ENCODE measurements at places on chromosomes 13 and 19.

GRCh38 chr19:19566306-19566705 lies 28.2 kb downstream of the CILP2 start:
- DNase-seq: no peak

DNA sequence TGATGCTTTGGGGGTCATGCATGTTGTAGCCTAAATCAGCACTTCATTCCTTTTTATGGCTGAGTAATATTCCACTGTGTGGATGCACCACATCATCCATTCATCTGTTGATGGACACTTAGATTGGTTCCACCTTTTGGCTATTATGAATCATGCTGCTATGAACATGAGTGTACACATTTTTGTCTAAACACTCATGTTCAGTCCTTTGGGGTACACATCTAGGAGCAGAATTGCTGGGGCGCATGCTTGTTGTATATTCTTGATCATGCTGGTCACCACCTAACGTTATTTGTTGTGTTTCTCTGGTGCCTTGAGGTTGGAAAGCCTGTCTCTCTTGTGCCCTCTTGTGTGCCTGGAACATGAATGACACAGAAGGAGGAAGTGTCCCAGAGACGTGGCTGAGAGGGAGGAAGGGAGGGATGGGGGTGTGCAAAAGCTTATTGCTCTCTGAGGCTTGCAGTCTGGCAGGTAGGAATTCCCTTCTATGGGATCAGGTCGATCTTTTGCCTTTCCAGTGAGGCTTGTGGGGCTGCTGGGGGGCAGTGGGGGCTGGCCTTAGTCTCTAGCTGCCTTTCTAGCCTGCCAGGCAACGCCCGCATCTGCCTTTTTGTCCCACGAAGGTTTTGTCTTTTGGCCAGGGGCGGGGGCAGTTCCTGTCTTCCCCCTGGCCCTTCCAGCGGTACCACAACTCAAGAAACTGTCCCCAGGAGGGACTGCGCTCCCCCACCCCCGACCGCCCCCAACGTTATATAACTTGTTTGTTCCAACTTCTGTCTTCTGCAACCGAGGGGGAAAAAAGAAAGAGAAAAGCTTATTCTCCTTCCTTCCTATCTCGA lies 7.6 kb downstream of the KLHL26 start:
- peak; percentile 85 for DNase-seq

GRCh38 chr13:71240911-71241310 lies 626.1 kb downstream of the DACH1 start:
- no peak for DNase-seq

DNA sequence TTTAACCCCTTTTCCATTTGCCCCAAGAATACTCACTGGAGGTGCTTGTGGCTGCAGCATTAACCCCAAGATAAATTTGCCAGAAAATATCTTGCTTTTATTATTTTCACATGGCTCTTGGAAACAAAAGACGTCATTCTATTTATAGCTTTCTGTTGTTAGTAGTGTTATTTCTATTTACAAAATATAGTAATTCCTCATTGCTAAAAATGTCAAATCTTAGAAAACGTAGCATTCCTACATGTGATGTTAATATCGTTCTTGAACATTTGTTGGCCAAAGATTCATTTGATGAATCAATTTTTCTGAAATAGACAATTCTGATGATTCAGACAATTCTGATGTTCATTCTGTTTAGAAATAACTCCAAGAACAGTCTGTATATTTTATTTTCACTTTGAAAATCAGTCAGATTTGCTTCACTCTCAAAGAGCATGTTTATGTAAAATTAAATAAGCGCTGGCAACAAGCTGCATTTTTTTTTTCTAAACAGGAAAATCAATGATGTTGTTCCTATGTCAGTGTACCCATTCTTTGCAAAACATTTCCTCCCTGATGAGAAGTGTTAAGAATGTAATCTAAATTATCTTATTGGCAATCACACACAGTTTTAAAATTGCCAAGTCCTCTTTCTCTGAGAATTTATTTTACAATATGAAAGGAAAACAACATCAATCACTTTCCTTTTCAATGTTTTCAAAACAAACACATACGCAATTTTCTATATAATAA lies 334.0 kb downstream of the KCTD12 start:
- no peak for DNase-seq

Data from KBM-7 (cell line).